ENCODE measurements at places on chromosomes 5 and 9.

DNA sequence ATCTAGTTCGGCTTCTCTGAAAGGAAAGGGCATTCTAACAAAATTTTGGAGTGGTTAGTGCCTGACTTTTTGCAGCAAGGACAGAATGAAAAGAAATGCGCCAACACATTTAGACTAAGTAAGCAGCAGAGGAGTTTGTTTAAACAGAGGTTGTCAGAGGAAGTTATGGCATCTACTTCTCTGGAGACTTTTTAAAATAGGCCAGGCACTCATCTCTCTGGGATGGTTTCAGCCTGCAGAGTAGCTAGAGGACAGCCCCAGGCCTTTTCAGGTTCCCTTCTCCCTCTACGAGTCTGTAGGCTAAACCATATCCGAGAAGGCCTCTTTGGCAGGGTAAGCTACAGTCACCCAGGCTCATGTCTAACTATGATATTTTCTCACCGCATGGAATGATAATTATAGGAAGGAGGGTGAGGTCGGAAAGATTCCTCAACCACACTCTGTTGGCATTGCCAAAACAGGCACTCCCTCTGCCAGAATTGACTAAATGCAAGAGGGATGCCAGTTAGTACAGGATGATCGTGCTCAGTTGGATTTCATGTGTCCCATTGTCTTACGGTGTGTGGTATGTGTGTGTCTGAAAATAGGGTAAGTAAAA lies 1.4 kb upstream of the CTXN3 start:
- no peak for DNase-seq

DNA sequence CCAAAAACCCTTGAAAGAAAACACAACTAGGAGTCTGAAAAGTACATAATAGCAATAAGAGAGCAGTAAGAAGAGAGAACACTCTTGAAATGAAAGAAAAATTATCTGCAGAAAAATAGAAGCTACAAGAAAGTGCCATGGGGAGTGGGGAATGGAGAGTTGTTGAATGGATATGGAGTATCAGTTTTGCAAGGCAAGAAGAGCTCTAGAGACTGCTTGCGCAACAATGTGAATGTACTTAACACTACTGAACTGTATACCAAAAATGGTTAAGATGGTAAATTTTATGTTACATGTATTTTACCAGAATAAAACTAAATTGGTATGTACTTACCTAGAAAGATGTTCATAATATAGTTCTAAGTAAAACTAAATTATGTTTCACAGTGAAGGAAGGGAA lies 54.8 kb upstream of the RASGRF2 start:
- DNase-seq: no peak

DNA sequence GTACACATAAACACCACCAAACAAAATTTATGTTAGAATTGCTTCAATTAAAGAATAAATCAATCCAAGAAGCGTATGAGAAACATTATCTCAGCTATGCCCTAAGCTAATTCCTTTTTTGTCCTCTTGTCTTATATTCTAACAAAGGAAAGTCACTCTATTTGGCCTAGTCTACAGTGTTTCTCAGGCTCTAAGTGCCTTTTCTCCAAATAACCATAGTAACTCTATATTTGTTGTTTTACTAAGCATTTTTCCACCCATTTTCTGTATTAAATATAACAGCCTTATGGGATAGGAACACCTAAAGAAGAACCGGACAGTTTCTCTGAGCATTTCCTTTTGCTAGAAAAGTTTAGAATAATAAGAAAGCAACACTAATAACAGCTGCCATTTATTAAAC lies 120.1 kb upstream of the MTAP start:
- no peak for DNase-seq

GRCh38 chr9:87497604-87498045 lies at the start of gene DAPK1:
Gene DAPK1, plus strand, starts transcription at chr9:87497867. Its CDS starts 1,211 bp downstream, at chr9:87499078.
- DNase-seq: no peak

GRCh38 chr5:125130591-125130990 lies 384.2 kb upstream of the ZNF608 start:
- no peak for DNase-seq

- no peak for DNase-seq
Observed at GRCh38 chr5:97149709-97150108, 7.3 kb upstream of the LIX1 start.
